ENCODE measurements at places on chromosomes 6 and 20. TPM values are rescaled to one million over a fixed set of nuclear protein-coding genes. Genes with fewer than 3 reads are reported as not detected.

DEF6 gene
- 220 TPM for total RNA-seq

TINAG gene
- not detected for total RNA-seq

XRN2 gene
- 77.0 TPM for total RNA-seq

MLN gene
- not detected for total RNA-seq

ABHD16A gene
- 53.6 TPM for total RNA-seq

ARFGEF3 gene
- total RNA-seq = 0.15 TPM

CALHM4 gene
- total RNA-seq = not detected

CNR1 gene
- not detected for total RNA-seq

NHSL1 gene
- total RNA-seq = 1.2 TPM

HLA-DRA gene
- 242 TPM for total RNA-seq

TPBG gene
- not detected for total RNA-seq

TP53TG5 gene
- total RNA-seq = not detected

OPRM1 gene
- total RNA-seq = not detected

HLA-DRB5 gene
- total RNA-seq = 80.1 TPM

CDKAL1 gene
- 31.4 TPM for total RNA-seq

SALL4 gene
- total RNA-seq = 0.12 TPM

MLIP gene
- not detected for total RNA-seq

JAG1 gene
- 0.12 TPM for total RNA-seq

ALDH5A1 gene
- 5.6 TPM for total RNA-seq

OR2B6 gene
- total RNA-seq = not detected

CPNE5 gene
- total RNA-seq = 2.7 TPM

RCAN2 gene
- 6.4 TPM for total RNA-seq

FAM217A gene
- total RNA-seq = not detected

DNPH1 gene
- 71.2 TPM for total RNA-seq

FAM217B gene
- total RNA-seq = 31.0 TPM

FOXQ1 gene
- total RNA-seq = not detected

Data from T-helper 1 cell treated with Interleukin-12 subunit alpha and Interleukin-12 subunit beta and Interleukin-4 antibody, amounts not matched to agents 30 ng/mL and 1 ng/mL, for 36 hours (primary cell).